ENCODE measurements at places on chromosomes 12 and 14.

DNA sequence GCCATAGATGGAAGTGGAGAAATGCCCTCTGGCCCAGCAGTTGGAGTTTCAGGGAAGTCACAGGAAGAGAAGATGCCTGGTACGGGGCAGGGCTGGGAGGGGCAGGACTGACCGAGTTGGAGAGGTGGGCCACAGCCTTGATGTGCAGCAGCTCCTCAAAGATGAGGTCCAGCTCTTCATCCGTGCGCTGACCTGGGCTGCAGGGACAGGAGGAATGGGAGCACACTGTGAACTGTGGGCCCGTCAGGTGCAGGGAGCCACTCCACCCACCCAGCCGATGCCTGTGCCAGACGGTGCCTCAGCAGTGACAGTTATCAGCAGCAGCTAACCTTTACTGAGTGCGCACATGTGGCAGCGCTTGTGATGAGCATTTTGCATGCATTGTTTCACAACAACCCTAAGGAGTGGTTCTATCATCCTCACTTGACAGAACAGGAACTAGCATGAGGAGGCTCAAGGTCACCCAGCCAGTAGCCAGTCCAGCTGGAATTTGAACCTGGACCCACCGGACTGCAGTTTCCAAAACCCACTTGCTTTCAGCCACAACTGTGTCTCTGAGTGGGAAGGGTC is 8.4 kb downstream of the RAPGEF3 start:
- DNase-seq, result no peak

GRCh38 chr12:82694970-82695369 is 8.3 kb downstream of the TMTC2 start:
- no peak for DNase-seq

- no peak for DNase-seq
Observed at GRCh38 chr12:31011746-31012566, 61.7 kb upstream of the DDX11 start.

DNA sequence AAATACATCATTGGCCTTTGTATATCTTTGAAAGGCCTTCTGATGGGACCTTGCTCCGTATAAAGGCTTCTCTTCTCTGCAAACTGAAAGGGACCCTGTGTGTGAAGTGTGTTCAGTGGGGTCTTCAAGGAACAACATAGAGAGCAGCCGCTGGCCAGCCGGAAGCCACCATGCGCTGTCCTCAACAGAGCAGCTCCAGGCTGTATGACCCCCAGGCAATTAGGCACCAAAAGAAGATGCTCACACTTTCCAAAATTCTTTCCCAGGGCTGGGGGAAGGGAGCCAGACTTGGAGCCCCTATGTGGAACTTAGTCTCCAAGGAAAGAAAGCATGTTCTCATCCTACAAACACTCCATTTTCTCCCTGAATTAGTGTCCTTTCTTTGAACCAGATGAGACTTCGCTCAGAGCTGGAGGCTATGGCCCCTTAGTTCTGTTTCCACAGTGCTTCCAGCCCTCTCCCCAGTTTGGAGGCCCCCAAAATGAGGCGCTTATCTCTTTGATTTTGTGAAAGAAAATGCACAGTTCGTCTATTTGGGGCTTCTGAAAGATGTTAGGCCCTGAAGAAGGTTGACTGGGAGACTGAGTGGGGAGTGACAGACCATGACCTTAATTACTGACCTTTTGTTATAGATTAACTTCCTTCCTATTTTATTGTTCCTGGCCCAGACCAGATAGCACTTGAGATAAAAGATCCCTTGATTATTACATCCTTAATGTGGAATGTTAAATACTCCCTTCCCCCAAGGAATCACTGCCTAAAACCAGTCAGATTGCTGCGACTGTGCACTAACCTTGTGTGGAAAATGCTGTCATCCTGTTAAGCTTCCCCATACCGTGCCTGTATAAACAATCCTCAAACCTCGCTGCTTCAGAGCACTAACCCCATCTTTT is 128.3 kb upstream of the FGD4 start:
- peak; percentile 26 for DNase-seq

DNA sequence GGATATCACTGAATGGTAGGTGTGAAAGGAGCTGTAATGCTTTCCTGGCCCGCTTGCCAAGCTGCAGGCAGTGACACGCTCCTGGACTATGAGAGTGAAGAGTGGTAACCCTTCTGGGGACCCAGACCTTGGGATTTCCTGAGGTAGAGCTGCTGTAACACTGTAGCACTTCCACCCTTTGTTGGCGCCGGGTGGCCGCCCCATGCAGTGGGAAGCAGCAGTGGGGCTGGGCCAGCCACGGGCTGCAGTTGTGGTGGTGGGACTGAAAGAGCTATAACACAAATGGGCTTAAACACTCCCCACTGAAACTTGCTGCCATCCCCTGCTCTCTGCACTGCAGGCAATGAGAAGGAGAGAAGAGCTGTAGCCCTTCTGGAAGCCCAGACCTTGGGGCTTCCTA is 9.6 kb upstream of the FBXO33 start:
- no peak for DNase-seq

- no peak for DNase-seq
Observed at GRCh38 chr14:39956372-39956771, 524.1 kb upstream of the FBXO33 start.

GRCh38 chr14:75220156-75220555 is 43.7 kb upstream of the TMED10 start:
- DNase-seq, result no peak

- no peak for DNase-seq
Observed at GRCh38 chr12:55931317-55931779, 386 bp downstream of the DGKA start.

GRCh38 chr14:53925201-53925766 is 31.3 kb downstream of the BMP4 start:
- no peak for DNase-seq

DNA sequence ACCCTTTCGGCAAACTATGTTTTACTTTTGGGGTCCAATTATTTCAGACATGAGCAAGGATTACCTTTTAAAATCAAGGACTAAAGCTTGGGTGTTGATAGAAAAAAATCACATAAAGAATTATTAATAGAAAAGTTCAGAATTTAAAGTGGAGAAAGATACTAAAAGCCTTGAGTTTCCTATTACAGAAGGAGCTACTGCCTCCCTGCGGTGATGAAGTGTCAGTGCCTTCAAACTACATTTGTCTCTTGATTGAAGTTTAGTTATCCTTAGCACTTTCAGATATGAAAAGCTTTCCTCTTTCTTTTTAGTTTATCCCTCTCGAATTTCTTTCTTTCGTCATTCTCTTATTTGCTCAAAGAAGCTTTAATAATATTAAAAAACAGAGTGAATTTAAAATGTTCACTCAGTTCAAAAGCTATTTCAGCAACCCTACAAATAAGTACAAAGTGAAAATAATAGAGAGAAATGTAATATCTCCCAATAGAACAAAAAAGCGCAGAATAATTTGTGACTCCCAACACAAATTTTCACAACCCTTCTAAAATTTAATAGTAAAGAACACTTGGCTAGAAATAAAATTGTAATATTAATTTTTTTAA is 87.6 kb downstream of the SEC23A start:
- DNase-seq, result peak; percentile 51
